Choroid plexus epithelial cell (primary cell): ENCODE measurements at places on chromosomes 5 and 9.
A peak's percentile ranks its signal among the peaks of the same experiment; 100 is the strongest.

DNA sequence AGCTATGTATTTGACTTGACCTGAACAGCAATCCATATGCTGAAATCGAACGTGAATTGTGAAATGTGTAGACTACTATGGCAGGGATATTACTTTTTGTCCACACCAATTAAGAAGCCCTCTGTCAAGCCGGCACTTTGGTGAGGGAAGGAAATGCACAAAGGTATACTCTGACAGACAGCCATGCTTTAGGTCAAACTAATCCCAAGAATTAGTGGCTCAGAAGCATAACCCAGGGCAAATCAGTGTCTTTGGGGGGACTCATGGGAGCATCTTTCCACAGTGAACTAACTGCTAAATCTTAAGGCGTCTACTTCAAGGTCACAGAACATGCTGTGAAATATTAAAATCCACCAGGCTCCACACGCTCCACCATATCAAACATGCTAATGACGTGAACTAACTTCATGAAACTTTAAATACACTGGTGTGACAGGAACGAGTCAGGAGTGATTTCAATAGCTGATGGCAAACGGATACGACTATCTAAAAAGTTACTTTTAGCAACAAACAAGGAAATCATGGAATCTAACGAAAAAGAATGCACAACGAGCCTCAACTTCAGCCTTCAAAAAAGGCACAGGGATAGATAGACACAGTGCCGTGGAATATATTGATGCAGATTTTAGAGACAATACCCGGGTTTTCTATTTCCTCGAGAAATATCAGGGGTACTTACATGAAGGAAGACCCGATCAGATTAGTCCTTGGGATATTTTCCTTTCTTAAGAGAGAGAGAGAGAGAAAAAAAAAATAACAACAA lies 527 bp downstream of the MEF2C start:
- peak; percentile 17 for DNase-seq

- DNase-seq, result peak; percentile 61
Measured at GRCh38 chr9:93458712-93459111, 5.3 kb upstream of the FAM120AOS start.

GRCh38 chr5:102819634-102820033 lies 64.5 kb downstream of the PAM start:
- no peak for DNase-seq

DNA sequence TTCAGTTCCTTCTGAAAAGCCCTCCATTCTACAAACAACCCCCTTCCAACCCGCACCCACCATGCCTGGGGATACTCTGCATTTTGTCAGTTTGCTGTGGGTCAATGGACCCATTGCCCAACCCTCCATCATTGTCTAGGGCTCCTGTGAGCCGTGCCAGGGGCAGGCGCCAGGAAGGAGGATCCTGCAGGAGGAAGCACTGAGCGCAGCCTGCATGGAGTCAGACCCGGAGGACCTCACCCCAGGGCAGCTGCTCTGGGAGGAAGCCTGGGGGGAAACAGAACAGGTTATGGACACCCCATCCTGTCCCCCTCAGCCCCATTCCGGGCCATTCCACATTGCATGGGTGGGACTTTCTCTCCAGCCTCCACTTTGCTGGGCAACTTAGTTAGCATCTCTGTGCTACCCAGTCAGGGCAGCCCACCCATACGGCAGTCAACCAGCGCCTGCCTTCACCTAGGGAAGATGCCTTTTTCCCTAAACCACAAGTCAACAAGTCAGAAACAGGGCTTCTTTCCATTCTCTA lies 48.6 kb upstream of the VDAC1 start:
- DNase-seq, result no peak

GRCh38 chr9:130023144-130023787 lies 19.7 kb downstream of the FNBP1 start:
- no peak for DNase-seq

- DNase-seq, result peak; percentile 93
Measured at GRCh38 chr5:32760091-32760509, 49.0 kb downstream of the NPR3 start.
